ENCODE measurements at places on chromosomes 5 and 9.
A peak's percentile ranks its signal among the peaks of the same experiment; 100 is the strongest.

GRCh38 chr9:36889844-36890243, 144.2 kb downstream of the PAX5 start:
- no peak for DNase-seq

- DNase-seq = no peak
Measured at GRCh38 chr5:18745988-18746615, 1111.8 kb downstream of the TAF11L14 start.

- no peak for DNase-seq
Measured at GRCh38 chr5:2538169-2538568, 213.3 kb downstream of the IRX2 start.

DNA sequence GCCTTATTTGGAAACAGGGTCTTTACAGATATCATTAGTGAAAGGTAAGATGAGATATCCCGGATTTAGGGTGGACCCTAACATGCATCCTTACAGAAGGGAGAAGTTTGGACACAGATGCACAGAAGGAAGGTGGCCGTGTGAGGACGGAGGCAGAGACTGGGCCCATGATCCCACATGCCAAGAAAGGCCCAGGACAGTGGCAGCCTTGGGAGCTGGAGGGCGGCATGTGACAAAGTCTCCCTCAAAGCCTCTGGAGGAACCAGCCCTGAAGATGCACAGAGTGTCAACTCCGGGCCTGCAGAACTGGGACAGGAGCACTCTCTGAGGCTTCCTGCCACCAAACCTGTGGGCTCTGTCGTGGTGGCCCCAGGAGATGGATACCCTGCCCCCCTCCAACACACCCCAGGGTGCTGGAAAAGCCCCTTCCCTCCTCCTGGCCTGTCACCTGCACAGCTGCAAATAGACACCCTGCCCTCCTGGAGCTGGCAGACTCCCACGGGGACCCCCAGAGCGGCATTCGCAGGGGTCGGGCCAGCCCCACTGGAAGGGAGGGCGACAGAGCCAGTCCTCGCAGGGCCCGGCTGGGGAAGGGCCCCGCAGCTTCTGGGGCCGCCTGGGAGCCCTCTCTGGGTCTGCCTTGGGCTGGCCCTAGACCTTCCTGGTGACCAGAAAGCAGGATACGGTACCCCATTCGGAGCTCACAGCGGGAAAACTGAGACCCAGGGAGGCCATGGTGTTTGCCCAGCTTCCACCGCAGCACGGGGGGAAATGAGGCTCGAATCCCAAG, 7.9 kb downstream of the NACC2 start:
- no peak for DNase-seq

- no peak for DNase-seq
Measured at GRCh38 chr5:177606071-177607051, 6.4 kb downstream of the B4GALT7 start.

GRCh38 chr5:74244406-74244805, 396.1 kb downstream of the ENC1 start:
- no peak for DNase-seq

DNA sequence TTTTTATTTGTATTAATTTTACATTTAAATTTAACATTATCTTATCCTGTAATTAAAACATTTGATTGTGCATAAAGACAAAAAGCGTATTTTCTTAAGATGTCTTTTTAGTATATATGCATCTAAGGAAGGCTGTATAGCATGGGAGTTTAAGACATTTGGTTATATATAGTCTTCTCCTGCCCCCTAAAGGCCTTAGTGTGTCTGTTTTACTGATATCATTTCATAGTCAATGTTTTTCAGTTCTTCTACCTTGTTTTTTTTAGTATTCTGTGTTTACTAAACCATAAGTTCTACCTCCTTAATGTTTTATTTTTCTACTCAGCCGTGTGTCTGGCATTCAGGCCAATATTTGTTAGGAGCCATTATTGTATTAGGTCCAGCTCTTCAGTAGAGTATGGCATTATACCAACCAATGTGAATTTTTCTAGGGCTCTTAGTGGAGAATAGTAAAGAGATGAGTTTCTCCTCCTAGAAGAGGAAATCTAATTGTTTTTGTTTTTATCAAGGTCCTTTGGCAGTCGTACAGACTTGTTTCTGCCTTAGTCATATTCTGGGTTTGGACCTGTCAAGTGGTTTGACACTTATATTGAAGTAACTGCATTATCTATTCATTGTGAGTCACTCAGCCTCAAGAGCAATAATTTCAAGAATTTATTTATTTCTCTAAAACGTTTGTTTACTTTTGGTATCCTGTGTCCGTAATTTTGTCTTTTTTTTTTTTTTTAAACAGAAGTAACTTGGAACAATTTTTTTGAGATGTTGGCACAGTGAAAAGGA, 74.8 kb downstream of the SLF1 start:
- no peak for DNase-seq

GRCh38 chr9:127516835-127517607, 65.7 kb downstream of the LRSAM1 start:
- DNase-seq = no peak

- DNase-seq = no peak
Measured at GRCh38 chr9:136056546-136057235, 38.4 kb downstream of the NACC2 start.

GRCh38 chr5:1297243-1297642, 2.4 kb upstream of the TERT start:
- DNase-seq = no peak

- DNase-seq = no peak
Measured at GRCh38 chr9:101792475-101792874, 54.0 kb upstream of the GRIN3A start.

DNA sequence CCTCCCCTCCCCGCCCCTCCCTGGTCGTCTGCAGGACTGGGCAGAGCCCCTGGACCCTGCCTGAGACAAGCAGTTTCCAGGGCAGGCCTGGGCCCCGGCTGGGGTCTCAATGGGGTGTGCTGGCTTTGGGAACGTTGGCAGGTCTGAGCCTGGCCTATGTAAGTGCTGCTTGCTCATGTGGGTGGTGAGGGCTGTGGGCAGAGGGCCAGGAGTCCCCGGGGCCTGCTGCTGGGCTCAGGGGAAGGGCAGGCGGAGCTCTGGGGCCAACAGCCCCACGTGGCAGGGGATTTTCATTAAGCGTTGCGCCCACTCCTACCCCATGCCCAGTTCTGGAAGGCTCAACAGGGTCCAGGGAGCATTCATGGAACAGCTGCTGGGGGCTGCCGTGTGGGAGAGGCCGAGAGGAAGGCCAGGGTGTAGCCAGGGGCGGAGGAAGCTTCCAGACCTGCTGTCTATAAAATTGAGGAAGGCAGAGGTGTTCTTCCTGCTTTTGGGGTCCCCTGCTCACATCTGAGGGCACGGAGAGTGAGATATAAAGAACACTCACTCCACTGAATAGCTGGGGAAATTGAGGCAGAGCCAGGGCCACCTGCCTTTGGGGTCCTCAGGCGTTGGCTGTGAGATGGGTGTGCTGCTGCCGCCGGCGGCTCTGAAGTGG, 32.5 kb downstream of the RXRA start:
- DNase-seq = no peak

DNA sequence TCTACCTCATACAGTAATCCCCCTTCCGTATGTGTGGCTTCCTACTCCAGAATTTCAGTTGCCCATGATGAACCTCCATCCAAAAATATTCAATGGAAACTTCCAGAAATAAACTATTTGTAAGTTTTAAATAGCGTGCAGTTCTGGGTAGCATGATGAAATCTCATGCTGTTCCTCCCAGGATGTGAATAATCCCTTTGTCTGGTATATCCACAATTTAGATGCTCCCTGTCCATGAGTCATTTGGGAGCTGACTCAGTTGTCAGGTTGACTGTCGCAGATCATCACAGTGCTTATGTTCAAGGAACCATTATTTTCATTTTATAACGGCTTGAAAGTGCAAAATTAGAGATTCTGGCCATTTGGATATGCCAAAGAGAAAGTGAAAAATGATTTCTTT, 290.1 kb upstream of the CDH9 start:
- DNase-seq = no peak

- no peak for DNase-seq
Measured at GRCh38 chr9:137371521-137371941, 51.4 kb downstream of the EXD3 start.

- DNase-seq = no peak
Measured at GRCh38 chr5:7330256-7330655, 65.7 kb upstream of the ADCY2 start.

- DNase-seq = no peak
Measured at GRCh38 chr9:38153910-38154291, 84.9 kb upstream of the SHB start.

DNA sequence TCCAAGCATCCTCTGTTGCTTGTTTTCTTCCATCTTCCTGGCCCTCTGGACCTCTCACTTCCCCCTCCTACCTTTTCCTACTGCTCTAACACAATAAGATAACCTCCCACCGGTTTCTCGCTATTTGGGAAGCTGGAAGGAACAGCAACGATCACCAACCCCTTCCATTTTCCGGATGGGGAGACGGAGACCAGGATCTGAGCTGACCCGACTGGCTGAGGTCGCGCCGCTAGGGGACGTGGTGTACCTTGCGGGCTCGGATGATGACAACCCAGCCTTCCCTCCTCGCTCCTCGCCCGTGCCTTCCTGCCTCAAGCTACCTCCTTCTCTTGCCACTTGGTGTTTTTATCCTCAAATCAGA, 1.9 kb downstream of the LPAR1 start:
- no peak for DNase-seq

- no peak for DNase-seq
Measured at GRCh38 chr5:74312746-74313145, 327.8 kb downstream of the ENC1 start.

- DNase-seq = no peak
Measured at GRCh38 chr5:112933651-112934365, 11.8 kb upstream of the REEP5 start.

GRCh38 chr9:108517651-108518365, 338.0 kb downstream of the ACTL7B start:
- DNase-seq = no peak

DNA sequence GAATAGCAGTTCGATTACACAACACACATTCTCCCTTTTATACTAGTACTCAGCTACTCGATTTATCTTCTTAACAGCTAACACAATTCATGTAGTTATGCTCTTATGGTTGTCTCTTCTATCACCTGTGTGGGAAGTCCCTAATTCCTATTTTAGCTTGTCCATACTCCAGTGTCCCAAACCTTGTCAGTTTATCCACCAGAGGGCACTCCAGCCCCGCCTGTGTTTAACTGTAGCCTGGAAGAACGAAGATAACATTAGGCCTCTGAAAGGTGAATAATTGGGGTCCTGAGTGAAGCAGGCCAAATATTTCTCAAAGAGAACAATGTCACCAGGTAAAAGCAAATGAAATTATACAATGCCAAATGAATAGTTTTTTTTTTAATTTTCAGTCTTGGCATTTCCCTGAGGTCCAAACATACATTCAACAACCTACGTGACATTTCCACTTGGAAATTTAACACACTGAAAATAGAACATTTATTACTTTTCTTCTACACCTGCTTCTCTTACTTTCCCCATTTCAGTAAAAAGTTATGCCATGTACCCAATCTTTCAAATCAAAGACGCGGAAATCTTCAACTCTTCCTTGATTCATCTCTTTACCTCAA, 560.7 kb downstream of the HTR1A start:
- DNase-seq = peak; percentile 11

DNA sequence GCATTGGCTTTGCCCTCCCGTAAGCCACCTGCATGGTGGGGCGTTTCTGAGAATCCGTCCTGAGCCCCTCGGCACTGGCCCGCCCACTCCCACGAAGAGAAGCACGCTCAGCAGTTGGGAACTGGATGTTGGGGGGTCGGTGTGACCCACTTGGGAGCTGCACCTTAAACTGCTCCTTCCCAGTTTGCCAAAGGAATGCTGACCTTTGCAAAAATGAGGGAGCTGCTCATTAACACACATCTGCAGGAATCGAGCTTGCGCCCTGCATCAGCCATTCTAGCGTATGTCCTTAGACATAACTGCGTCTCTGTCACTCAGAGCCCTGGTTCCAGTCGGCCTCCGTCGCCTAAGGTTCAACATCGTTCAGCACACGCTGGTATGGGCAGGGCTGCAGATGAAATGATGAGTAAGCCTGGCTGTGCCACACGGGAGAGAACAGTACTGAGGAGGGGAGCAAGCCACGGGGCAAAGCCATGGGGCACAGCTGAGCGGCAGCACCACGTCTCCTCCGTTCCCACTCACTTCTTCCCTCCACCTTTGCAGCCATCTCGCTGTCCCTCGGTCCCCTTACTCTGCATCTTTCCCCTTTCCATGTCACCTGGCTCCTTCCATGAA, 28.8 kb upstream of the NCS1 start:
- DNase-seq = no peak

GRCh38 chr5:102223542-102224477, 72.3 kb downstream of the SLCO4C1 start:
- no peak for DNase-seq

Data from stimulated activated CD4-positive, alpha-beta T cell treated with anti-CD3 and anti-CD28 coated beads, Interleukin-4, amount 100 ng/mL, for 48 hours (primary cell).